AG08395 (cell line): ENCODE measurements at places on chromosomes 1 and 21.

DNA sequence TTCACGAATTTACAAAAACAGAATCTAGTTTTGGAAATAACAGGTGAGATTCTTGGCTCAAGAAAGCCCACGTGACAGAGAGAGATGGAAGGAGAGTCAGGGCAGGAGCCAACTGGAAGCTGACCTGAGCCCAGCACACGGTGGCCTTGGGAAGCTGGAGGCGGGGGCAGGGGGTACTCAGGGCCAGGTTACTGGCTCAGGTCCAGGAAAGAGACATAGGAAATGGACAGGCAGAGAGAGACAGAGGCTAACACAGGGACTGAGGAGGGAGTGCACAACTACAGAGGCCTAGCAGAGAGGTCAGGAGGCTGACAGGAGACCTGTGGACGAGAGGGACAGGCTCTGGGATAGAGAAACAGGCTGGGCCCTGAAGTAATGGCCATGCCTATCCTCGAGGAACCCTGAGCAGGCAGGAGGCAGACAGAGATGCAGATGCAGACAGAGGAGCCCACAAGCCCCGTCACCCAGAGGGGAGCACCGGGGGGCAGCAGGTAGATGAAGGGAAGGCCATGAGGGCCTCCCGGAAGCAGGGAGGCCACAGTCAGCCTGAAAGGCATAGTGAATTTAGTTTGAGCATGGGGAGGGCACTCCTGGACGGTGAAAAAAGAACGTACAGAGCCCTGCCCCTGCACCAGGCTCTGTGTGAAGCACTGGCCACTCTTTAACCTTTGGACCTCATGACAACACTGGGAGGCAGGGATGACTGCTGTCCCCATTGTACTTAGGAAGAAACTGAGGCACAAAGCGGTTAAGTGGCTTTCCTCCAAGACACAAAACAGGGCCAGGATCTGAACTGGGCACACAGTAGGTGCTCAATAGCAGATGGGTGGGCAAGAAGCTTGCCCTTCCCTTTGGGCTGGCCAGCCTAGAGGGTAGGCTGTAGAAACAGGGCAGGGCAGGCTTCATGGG is 230.1 kb downstream of the TRABD2B start:
- DNase-seq = no peak

GRCh38 chr21:15480160-15480559 is 249.6 kb upstream of the USP25 start:
- DNase-seq = no peak

- DNase-seq = peak; percentile 65
Observed at GRCh38 chr1:214637722-214638458, 34.9 kb downstream of the CENPF start.

- no peak for DNase-seq
Observed at GRCh38 chr1:164868990-164869389, 310.0 kb downstream of the PBX1 start.

GRCh38 chr1:54591127-54591756 is 32.1 kb downstream of the FAM151A start:
- no peak for DNase-seq

DNA sequence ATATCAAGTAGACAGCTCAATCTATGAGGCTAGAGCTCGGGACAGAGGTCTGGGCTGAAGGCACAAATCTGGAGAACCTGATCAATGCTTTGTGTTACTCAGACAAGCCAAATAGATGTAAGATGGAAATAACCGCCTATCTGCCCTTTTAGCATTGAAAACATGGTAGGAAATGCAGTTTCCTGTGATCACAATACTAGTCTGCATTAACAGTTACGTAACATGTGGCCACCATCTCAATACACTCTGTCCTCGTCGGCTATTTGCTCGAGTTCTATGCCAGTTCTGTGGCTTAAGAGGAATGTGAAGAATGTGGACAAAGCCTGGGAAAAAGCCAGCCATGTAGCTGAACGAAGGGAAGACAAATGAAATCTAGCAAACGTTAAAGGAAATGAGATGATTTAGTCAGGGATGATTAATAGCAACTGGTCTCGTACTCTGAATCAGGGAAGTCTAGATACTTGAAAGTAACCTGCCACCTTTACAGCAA is 73.3 kb downstream of the HSF2BP start:
- DNase-seq = peak; percentile 94

DNA sequence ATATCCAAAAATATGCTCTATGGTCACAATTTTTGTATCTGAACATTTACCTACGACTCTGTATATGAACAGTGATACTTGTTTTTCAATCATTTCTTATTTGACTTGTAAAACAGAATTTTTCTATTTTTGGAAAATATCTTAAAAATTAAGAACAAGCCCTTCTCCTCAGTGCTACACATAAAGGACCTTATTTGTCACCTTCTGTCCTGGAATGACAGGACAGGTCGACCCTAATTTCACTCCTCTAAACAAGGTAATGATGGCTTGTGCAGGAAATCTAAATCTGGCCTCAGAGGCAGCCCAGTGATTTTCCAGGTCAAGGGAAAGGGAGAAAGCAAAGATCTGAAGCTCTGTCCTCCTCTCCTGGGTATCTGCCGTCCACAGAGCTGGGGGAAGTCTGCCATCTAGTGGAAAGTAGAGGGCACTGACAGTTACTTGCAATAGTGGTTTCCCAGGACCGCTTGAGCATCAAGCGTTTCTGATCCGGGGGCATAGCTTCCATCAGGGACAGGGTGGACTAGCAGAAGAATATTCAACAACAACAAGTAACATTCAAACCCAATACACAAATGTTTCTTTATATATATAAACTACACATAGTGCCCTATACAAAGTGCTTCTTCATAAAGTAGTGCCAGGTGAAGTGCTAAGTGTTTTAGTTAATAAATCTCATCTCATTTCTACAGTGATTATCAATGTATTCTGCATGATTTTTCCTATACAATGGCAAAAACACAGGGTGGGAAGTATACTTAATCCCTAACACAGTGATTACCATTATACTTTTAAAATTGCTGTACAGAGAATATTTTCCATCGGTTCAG is 74.6 kb downstream of the SLC25A24 start:
- peak; percentile 83 for DNase-seq

DNA sequence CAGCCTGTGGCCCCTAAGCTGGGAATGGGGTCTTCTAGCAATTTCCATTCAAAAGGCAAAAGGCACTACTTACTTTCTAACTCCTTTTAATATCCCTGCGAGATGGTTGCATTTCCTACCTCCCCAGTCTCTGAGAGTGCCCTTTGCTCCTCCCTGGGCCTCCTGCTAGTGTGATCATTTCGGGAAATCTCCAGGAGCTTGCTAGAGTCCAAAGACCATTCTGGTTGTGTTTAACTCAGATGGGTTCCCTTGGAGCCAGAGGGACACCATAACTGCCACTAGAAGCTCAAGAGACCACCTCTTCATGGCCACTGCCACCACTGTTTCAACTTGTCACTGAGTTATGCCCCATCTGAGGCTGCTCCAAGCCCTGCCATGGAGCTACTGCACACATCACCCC is 34.4 kb upstream of the CYP4B1 start:
- DNase-seq = no peak

DNA sequence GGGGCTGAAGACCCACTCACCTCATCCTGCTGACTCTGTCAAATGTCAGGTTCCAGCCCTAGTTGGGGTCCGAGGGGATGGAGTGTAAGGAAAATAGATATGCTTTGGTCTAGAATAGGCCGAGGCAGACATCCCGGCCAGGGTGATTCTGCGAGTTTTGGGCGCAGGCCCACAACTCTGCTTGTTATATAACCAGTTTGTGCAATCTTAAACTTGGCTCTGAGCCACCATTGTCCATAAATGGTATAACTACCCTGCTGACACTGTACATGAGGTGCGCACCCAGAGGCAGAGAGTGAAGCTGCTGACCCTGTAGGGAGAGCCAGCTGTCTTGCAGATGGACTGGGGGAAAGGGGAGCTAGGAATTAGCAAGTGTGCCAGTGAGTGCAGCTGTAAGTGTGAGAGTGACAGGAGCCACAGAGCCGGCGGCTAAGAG is 1388.8 kb downstream of the AMY1C start:
- no peak for DNase-seq

DNA sequence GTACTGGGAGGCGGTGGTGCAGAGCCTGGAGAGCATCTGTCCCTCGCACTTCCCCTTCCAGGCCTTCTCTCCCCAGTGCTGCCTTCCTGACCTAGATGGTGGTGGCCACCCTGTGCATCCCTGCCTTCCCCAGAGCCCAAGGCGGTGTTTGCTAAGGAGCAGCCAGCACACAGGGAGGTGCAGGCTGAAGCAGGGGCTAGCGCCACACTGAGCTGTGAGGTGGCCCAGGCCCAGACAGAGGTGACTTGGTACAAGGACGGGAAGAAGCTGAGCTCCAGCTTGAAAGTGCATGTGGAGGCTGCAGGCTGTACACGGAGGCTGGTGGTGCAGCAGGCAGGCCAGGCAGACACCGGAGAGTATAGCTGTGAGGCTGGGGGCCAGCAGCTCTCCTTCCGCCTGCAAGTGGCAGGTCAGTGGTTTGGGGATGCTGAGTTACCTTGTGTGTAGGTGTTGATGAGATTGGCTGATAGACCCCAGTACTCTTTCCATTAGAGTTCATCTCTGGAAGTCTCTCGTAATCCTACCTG is 51.6 kb downstream of the OBSCN start:
- no peak for DNase-seq

- peak; percentile 85 for DNase-seq
Observed at GRCh38 chr1:160171354-160171753, 19.0 kb upstream of the CASQ1 start.

DNA sequence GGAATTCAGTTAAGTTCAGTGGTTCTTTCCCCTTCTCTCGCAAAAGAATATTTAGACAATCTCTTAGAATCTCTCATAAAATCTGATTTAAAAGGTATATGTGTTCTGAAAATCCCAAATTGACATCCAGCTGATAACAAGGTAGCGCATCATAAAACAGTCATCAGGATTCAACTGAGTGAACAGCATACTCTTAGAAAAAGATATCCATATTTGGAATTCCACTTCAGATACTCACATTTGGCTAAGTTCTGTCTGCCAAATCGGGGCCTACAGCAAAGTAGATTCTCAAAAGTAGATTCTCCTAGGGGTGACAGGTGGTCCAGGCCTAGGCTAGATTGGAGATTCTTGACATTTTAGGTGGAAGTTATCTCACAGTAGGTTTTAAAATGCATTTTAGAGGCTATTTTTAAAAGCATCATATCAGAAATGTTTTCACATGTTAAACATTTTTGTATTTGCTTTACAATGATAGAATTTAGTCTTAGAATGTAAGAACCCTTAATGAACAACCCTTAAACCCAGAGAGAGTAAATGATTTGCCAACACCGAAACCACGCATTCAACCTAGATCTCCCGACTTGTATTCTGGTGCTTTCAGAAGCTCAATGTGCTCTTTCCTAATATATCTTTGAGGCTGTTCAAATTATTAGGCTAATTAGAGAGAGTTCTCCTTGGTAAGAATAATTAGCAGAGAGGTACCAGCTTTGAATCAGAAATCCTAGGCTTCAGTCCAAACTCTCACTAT is 318.9 kb downstream of the LMO4 start:
- no peak for DNase-seq

DNA sequence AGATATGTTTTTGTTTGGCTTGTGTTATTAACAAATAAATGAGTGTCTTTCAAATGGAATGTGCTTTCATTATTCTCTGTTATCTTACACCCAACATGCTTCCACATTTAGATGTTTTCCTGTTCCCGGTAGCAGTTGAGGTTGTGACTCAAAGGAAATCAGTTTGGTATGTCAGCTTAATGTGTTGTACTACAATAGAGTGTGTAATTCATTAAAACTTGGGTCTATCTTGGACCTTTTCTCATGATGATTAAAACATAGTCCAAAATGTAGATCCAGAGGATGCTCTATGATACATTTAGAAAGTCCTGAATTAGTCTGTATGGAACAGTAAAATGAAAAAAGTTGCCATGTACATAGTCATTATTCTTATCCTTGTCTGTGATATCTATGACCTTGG is 26.7 kb downstream of the RTCA start:
- no peak for DNase-seq

- DNase-seq = peak; percentile 80
Observed at GRCh38 chr1:156801409-156802121, 15.1 kb downstream of the SH2D2A start.

GRCh38 chr1:45014321-45015028 is 2.4 kb downstream of the UROD start:
- peak; percentile 82 for DNase-seq

DNA sequence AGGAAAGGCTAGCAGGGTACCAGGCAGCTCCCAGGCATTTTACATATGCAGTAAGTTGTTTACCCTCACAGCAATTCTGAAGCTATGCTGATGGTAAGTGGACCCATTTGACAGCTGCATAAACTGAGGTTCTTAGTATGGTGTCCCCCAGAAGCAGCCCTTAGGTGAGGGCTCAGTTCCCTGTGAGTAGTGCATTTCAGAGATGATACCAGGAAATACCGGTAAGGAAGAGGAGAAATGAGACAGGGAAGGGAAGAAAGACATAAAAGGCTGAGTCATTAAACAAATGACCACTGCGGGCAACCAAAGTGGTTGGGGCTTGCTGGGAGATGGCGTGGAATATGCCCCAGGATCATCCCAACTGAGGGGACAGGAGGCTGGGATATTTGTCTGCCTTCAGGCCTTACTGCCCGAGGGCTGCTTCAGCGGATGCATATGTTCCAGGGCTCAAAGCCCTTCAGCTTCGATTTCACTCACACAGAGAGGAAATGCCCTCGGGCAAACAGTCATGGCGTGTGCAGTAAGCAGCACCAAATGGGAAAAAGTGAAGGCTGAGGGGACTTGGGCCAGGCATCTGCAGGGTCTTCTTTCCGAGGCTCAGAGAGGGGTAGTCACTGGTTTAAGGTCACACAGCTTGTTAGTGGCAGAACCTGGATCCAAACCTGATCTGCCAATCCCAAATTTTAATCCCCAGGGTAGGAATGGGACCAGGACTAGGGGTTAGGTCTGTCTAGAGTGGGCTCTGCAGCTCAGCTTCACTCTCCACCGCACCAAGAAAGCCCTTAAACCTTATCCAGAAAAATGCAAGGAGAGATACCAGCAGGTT is 133.7 kb upstream of the RUNX3 start:
- DNase-seq = no peak

DNA sequence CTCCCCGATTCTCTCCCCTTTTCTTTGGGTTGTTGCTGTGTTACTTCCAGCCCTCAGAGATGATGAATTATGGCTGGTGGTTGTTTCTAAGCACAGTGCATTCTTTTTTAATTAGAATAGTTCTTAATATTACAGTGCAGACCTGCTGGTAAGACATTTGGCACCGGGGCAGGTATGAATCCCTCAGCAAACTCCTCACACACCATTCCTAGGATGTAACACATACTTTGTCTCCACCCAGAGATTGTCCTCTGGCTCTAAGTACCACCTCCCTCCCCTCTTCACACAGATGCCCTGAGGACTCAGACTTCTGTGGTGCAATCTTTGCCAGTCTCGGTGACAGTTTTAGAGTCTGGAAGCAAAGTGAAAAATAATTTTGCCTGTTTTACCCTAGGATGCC is 143.1 kb downstream of the HLX start:
- DNase-seq = peak; percentile 56

- peak; percentile 72 for DNase-seq
Observed at GRCh38 chr1:2170211-2170610, 24.4 kb downstream of the FAAP20 start.

- no peak for DNase-seq
Observed at GRCh38 chr1:169523904-169524303, 38.2 kb upstream of the SLC19A2 start.

GRCh38 chr21:25518491-25518911 is 88.8 kb downstream of the MRPL39 start:
- no peak for DNase-seq
